Anterior cingulate cortex (tissue), 58 donors: ENCODE measurements at places on chromosomes 12 and 14.

GRCh38 chr12:128004383-128004938, 262.5 kb upstream of the TMEM132C start:
- DNase-seq = no peak

GRCh38 chr14:56185992-56186391, 67.8 kb downstream of the PELI2 start:
- DNase-seq = no peak

DNA sequence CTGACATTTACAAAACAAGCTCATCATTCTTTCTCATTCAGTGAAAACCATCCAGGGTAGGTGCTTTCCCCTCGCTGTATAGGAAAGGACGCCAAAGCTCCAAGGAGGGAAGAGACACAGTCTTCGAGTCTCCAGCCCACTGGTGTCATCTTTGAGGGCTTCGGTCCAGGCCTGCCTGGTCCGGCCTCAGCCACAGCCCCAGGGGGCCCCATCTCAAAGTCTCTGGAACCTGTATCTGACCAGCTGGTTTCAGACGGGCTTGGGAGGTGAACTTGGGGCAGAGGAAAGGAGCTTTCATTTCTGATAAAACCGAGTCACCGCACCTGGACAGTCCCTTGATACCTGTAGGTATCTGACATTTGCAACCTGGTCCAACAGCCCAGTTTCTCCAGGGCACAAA, 229.5 kb upstream of the RTL1 start:
- DNase-seq = no peak

GRCh38 chr12:48379794-48380193, 29.1 kb upstream of the ZNF641 start:
- no peak for DNase-seq

GRCh38 chr12:76878899-76879709, at the start of gene CSRP2:
TSS of gene CSRP2 (minus strand) at chr12:76879019. CDS start at chr12:76866260, 12,759 bp downstream.
- peak; percentile 77 for DNase-seq

DNA sequence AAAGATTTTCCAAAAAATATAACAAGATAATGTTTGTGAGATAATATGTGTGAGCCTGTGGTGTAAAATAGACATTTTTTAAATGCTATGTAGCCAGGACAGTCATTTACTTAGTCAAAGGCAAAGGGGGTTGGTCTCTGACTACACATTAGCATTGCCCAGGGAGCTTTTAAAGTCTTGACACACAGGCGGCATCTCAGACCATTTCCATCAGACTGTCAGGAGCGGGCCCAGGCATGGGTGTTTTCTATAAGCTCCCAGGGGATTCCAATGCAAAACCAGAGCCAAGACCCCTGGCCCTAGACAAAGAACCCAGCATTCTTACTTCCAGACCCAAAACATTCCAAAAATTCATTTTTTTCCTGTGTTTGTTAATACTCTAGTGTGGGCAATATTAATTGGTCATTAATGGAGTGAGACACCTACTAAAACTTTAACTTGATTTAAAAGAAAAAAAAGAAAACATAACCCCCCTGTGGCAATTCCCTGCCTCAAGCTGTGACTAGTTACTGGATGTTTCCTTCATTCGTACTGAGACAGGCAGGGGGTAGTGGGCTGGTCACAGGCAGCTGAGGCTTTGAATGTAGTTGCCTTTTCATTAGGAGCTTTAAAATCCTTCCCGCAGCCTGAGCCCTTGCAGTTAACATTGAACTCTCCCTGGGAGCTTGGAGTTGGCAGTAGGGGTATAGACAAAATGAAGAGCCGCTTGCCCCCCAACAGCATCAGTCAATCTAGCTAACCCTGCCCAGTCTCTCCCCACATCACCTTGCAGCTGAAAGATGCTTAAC, 103.7 kb downstream of the CMKLR1 start:
- no peak for DNase-seq

DNA sequence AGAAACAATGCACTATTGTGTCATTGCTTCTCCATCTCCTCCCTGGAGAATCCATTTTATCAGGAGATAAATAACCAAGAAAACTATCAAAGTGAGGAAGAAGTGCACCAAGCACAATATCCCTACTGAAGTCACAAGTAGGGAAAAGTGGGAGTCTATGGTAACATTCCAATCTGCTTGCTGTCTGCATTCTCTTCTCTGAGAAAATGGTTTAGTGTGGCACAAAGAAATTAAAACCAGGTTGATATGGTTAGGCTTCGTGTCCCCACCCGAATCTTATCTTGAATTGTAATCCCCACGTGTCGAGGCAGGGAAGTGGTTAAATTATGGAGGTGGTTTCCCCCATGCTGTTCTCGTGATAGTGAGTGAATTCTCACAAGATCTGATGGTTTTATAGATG, 209.7 kb downstream of the PRKD1 start:
- DNase-seq = no peak

- DNase-seq = no peak
Observed at GRCh38 chr14:104933746-104934733, 9.4 kb downstream of the PLD4 start.

- DNase-seq = no peak
Observed at GRCh38 chr12:119835068-119835467, 42.1 kb downstream of the CIT start.

DNA sequence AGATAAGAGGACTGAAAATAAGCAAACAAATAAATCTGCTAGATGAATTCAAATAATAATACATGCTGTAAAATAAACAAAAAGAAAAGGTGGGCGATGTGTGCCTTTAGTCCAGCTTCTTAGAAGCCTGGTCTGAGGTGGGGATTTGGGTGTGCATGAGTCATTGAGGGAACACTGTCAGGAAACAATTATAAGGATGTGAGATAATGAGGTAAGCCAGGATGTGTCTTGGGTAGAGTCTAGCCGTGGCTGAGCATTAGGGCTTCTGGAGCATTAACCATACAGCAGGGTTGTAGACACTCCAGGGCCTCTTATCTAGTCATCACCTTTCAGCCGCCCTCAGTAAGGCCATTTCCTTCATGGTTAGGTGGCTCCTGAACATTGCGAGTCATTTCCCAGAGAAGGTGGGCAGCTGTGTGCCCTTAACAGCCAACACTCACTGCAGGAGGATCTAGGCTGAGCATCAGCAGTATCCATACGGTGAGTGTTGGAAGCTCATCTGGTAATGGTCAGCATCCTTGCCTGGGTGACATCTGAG, 405.6 kb downstream of the GLT1D1 start:
- no peak for DNase-seq

- no peak for DNase-seq
Observed at GRCh38 chr12:116731801-116732200, 6.1 kb downstream of the SPRING1 start.
